ENCODE measurements at places on chromosomes 11 and 22.

DNA sequence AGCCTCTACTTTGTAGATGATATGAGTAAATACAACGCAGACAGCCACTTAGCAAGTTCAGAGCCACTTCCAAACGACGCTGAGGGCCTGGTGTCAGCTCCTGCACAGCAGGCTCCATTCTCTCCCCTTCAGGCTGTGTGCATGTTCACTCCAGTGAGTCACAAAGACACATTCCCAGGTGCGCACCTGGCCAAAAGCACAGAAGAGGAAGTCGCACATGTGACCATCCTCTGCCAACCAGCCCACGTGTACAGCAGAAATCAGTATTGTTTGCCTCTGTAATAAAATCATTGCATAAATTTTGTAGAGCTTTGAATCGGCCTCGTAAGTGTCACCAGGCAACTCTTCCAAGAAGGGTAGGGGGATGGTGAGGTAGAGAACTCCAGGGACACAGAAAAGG, 19.5 kb upstream of the TPH1 start:
- no peak for DNase-seq

DNA sequence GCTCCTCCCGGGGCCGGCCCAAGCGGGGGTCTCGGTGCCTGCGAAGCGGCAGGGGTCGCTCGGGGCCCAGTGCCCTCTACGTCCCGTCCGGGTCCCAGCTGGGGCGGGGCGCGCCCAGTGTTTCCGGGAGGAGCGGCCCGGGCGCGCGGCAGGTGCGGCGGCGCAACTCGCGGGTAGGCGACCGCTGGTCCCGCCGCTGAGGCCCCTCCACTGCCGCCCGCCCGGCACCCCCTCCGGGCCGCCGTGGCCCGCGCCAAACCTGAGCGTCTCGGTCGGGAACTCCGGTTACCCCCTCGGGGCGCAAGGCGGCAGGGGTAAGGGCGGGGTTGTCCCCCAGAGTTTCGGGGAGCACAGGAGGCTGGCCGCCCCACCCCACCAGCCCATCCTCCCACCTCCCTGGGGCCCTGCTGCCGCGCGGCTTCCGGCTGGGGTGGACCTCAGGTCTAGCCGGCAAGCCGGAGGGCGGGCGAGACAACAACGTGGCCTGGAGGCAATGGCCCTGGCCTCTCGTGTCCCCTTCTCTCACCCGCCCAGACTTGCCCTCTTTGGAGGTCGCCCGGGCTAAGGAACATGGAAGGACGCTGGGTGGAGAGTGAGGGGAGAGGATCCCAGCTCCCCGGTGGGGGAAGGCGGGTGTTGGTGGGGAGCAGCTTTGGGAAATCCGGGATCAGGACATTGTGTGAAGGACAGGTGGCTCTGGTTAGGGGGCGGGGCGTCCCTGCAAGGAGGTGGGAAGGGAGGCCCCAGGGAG, 398 bp upstream of the CRACR2B start:
- DNase-seq = no peak

- DNase-seq = no peak
These were observed 25.4 kb upstream of the ADORA2A start for GRCh38 chr22:24401931-24402367.

- no peak for DNase-seq
These were observed 54.1 kb upstream of the SOX6 start for GRCh38 chr11:16410479-16410878.

DNA sequence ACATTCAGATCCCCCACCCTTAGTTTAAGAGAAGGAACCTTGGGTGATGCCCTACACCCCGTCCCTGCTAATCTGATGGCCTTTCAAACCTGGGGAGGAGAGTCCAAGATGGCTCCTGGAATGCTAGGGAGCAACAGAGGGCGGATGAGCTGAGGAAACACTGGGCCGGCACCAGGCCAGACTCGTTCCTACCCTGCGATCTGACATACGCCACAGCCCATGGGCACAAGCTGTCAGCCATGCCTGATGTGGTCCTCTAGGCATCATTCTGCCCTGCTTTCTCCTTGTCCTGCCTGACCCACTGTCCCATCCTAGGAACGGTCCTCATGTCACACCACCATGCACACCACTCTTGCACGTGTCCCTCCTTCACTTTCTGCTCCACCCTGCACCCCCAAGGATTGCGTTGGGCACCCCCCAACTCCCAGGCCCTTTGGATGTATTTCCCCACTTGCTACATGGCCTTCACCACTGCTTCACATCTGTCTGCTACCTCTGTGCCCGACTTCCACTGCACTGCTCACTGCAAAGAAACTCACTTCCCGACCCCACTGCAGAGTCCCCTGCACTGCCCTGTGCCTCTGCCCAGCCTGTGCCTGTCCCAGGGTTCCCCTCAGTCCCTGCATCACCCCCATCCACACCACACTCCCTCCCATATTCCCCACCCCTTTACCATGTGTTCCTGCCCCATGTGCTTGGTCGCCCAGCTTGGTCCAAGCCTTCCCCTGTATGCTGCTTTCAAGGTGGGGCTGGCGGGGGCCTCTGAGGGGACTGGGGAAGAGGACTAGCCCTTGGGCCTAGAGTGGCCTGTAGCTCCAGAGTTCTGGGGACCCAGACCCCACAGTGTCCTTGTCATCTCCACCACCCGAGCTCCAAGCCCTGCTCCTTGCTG, 29.2 kb downstream of the USP35 start:
- DNase-seq = no peak

GRCh38 chr11:102177126-102177525, 66.9 kb downstream of the YAP1 start:
- DNase-seq = no peak

DNA sequence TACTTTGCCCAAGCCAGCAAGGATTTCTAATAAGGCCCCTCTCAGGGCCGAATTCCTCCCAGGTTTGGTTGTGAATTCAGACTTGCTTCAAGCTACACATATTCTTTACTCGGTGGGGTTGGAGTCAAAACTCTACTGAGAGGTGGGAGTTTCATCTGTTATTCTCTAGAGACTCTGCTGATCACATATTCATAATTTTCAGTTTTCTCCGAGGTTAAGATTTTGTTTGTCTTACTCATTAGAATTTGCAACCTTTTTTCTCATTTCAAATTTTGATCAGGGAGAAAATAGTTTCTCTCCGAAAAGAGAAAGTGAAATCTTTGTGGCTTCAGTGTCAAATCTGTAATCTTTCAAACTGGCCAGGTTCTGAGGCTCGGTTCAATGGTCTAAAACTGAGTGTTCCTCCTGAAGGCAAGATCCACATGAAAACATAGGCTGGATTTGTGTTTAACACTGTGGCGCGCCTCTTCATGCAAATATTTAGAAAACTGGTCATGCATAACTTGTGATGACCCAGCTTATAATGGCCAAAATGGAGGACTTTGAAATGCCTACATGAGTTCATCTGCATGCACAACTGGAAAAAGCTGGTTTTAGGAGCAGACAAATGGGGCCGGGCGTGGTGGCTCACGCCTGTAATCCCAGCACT, 21.5 kb upstream of the GSTP1 start:
- no peak for DNase-seq

GRCh38 chr11:95585752-95586077, 203.9 kb downstream of the FAM76B start:
- no peak for DNase-seq

DNA sequence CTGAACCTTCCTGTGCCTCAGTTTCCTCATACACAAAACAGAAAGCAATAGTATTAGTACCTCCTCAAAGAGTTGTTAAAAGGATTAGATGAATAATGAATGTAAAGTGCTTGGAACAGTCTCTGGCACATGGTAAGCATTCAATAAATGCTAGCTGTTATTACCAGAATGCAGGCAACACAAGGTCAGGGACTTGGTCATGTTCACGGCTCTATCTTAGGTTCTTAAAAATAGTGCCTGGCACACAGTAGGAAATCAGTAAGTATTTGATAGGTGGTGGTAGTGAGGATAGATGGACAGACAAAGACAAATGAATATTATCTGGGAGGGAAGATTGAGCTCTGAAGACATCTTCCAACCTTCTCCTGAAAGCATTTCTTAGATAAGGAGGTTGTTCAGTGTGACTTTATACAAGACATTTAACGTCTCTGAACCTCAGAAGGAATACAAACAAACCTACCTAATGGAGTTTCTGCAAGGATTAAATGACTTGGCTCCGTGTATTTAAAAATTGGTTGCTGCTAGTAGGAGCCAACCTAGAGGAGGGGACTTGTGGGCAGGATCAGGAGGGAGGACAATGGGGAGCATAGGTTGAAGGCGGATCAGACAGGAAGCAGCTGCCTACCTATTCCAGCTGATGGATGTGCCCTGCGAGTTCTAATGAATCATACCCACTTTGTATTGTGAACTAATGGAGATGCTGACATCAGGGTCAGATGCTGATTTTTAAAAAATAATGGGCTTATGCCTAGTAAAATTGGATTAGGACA, 94.1 kb downstream of the DBX1 start:
- DNase-seq = no peak

- peak; percentile 26 for DNase-seq
These were observed 61.4 kb upstream of the MTMR2 start for GRCh38 chr11:95985174-95985808.

DNA sequence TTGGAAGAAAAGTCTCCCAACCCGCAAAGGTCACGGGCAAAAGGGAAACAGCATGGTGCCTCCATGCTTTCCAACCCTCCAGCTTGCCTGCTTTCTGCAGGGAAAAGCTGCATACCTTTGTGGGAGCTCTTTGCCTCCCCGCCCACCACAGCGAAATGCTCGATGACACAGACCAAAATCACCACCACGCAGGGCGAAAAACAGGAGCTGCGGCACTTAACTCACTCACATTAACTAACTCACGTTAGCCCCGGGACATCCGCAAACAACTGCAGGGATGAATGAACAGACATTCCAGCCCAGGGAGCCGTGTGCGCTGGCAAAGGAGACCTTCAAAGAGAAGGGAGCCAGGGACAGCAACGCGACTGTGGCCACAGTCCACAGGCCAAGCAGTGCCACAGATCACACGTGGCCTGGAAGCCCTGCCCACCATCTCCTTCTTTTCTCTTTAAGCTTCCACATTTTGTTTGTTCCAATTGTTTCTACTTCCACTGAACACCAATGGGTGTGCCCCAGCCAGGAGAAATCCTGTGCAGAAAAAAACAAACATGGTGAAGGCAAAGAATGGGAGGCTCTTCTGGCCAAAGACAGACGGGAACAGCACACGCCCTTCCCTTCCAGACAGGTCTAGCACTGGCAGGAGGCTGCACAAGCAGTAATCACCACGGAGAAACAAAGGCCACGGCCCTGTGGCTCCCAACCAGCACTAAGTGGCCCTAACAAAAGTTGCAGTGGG, 39.3 kb downstream of the DUSP8 start:
- DNase-seq = no peak

- DNase-seq = no peak
These were observed 52.8 kb downstream of the ENDOD1 start for GRCh38 chr11:95142431-95142830.

DNA sequence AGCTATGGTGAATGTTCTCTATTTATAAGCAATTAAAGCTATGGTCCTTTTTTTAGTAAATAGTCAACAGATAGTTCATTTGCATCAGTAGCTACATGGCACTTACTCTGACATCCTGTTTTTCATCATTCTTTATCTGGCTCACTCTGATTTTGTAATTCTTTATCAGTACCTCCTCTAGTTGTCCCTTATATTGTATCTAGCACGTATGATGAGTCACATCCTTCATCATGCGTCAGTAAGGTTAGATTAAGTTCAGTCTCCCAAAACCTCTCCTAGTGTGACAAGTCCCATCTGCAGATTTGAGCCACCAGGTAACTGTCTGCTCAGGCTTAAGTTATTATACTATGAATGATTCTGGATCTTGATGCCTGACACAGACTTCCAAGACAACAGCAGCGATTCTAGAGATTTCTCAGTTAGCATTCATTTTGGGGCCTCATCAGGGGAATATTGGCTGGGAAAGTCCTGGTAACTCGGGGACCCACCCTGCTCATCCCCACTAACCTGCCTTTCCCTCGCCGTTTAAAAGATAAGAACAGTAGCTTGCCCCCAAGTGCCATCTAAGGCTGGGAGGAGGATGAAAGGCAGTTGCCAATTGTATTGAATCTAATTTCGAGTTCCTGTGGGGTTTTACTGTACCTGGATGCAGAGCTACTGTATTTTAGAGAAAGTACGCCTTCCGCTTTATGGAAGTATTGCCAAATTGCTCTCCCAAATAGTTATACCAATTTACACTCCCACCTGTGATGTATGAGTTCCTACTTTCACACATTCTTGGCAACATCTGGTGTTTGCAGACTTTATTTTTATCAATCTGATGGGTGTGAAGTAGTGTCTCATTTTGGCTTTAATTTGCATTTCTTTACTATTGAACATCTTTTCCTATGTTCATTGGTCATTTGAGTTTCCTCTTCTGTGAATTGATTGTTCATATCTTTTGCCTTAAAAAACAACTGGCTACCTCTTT, 55.9 kb downstream of the ZC3H12C start:
- DNase-seq = peak; percentile 7

DNA sequence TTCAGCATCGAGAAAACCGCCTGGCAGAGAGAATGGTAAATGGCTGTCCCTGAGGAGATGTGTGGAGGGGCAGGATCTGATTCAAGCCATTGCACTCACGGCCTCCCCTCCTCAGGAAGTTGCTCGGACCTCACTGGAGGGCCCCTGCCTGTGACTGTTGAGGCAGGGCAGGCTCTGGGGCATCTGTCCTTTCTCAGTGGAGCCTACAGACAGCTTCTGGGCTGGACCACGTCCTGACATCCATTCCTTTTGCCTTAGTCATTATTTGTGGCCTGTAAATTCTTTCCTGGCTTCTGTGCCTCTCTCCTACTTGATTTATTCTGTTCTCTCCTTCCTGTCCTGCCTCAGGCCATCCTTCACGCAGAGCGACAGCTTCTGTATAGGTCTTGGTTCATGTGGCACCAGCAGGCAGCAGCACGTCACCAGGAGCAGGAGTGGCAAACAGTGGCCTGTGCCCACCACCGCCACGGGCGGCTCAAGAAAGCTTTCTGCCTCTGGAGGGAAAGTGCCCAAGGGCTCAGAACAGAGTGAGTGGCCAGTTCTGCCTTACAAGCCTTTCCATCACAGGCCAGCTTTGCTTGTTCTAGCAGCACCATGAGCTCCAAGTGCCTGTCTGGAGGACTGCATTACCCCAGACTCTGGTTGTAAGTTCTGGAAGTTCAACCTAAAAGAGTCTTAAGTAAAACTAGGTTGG, 59.6 kb downstream of the PISD start:
- DNase-seq = no peak

DNA sequence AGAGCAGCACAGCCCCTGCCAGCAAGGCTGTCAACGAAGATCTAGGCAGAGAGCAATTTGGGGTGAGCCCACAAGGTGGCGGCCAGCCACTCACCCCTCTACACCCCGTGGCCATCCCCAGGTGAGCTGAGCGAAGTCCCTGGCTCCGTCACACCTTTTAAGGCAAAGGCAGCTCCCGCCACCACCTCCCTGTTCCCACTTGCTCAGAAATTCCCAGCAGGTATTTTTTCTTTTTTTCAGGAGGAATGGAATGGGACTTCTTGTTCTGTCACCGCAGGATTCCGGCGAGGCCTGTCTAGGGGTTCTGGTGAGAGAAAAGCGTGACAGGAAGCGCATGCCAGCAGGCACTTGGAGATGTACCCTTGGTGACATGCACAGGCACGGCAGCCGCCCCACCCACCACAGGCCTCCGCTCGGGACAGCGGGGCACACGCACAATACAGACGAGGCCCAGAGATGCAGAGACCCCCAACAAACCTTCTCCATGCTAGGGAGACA, 10.0 kb downstream of the RPL3 start:
- DNase-seq = no peak

Data from hematopoietic multipotent progenitor cell treated with erythropoietin and hydrocortisone succinate and interleukin-3 and kit ligand, for 8 days (in vitro differentiated cells).